Dorsolateral prefrontal cortex (tissue), 122 donors: ENCODE measurements at places on chromosomes 5 and 9.

- no peak for DNase-seq
Observed at GRCh38 chr9:31519011-31519410, 865.4 kb upstream of the ACO1 start.

GRCh38 chr9:21294364-21294774 is 10.7 kb downstream of the IFNA5 start:
- DNase-seq: no peak

DNA sequence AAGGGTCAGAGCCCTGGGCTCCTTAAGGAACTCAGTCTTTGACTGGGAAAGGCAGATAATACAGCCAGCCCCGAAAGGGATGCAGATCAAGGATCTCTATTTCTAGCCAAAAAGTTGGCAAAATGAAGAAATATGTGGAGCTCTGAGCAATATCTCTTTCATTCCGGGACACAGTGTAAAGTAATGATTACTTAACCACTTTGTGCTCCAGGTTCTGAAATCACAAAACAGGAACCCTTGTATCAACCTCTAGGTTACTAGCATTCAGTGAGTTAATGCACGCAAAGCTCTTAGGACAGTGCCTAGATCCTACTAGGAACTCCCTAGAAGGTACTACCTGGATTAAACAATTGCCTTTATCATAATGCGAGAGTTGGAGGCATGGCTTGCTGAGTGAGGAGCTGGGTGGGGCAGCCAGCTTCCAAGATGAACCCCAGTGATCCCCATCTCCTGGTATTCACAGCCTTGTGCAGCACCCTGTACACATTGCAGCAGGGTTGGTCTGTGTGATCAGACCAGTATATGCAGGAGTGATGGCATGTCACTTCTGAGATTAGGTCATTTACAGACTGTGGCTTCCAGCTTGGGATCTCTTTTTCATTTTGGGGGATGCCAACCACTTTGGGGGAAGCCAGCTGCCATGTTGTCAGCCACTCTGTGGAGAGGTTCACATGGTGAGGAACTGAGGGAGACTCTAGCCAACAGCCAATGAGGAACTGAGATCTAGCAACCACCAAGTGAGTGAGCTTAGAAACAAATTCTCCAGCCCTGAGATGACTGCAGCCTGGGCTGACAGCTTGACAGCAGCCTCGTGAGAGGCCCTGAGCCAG is 103.1 kb upstream of the SLC44A1 start:
- no peak for DNase-seq

DNA sequence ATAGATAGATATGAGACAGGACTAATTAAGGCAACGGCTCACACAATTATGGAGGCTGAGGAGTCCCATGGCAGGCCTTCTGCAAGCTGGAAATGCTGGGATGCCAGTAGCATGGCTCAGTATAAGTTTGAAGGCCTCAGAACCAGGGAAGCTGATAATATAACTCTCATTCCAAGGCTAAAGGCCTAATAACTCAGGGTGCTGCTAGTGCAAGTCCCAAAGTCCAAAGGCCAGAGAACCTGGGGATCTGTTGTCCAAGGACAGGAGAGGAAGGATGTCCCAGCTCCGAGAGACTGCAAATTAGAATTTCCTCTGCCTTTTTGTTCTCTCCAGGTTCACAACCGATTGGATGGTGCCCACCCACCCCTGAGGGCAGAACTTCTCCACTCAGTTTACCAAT is 114.5 kb downstream of the SV2C start:
- DNase-seq: no peak

GRCh38 chr9:123523001-123523400 is 167.0 kb downstream of the CRB2 start:
- no peak for DNase-seq

DNA sequence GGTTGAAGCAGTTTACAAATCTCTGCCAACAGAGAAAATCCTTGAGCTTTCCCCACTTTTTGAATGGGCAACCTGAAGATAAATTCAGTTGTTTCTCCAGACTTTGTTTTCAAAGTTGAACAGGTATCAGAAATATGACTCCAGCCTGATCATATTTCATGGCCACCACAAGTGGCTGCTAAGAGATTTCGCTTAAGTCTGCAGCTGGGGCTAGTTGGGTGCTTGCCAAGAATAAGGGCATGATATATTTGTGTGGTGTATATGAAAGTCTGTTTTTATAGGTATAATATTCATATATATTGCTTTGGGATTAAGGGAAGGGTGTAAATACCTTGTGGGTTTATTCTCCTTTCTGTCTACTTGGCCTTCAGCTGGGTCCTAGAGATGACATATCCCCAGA is 168.4 kb upstream of the GDNF start:
- no peak for DNase-seq
